Naive thymus-derived CD4-positive, alpha-beta T cell (primary cell): ENCODE measurements at places on chromosomes 2 and 18.
A peak's percentile ranks its signal among the peaks of the same experiment; 100 is the strongest.

DNA sequence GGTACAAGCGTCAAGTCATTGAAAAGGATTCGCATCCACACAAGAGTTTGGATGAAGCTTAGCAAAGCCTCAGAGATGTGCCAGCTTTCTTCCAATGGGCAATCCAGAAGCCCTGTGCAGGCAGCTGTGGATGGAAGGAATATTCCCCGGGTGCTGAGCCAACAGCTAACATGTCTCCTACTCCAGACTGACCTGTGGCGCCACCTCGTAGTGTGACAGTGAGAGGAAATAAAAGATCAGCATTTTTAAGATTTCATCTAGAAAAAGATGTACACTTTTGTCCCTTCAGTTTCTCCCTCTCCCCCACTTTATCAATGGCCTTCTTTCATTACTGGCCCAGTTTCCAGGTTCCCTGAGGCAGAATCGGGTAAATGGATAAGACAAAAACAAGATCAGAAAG, 48.9 kb upstream of the SPATS2L start:
- H3K4me1 ChIP-seq = no peaks in the 10 kb centered on the region
- H3K27ac ChIP-seq = no peak overlapping the region
- H3K4me3 ChIP-seq = no peak overlapping the region
- DNase-seq = no peak
- no peaks in the 10 kb centered on the region for H3K27me3 ChIP-seq

DNA sequence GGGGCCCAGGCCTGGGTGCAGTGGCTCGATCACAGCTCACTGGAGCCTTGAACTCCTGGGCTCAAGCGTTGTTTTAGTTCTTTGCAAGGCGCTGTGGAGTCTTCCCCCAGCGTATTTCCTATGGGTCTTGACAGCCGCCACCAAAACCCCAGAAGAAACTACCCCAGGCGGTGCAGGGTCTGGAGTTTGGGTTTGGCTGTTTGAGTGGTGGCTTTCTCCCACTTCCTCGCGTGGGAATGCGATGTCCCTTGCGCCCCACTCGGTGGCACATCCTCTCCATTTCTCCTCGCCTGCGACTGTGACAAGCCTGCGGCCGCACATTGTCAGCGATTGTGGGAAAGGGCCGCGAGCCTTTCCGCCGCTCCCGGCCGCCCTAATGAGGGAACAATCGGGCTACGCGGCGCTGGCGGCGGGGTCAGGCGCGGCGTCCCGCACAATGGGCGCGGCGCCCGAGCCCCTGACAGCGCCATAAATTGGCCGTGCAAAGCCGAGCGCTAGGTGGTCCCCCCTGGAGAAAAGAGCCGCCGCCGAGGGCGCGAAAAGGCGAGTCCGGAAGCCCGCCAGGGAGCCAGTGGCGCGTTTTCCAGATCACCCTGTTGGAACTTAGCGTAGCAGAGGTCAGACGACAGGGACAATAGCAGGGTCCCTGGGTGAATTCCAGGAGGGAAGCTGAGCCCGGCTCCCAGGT, 194.9 kb upstream of the POU3F3 start:
- H3K27me3 ChIP-seq = no peaks in the 10 kb centered on the region
- DNase-seq = no peak
- H3K4me1 ChIP-seq = no peaks in the 10 kb centered on the region
- no peak overlapping the region for H3K4me3 ChIP-seq
- no peak overlapping the region for H3K27ac ChIP-seq

DNA sequence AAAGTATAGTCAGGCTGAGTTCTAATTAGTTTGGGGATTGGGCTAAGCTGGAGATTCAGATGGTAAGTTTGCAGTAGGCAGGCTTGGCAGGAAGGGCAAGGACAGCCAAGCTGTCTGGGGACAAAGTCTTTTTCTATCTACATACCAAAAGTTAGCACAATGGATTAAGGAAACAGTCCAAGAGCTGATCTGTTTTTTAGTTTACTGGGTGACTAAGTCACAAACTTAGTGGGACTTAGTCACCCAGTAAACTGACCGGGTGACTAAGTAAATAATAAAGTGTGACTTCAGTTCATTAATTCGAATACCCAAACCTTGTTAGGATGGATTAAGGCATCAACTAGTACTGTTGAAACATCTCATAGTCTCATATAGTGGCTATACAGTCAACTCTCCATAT, 1386.0 kb upstream of the CELF4 start:
- no peak overlapping the region for H3K4me3 ChIP-seq
- no peaks in the 10 kb centered on the region for H3K4me1 ChIP-seq
- no peak for DNase-seq
- no peak overlapping the region for H3K27ac ChIP-seq
- no peaks in the 10 kb centered on the region for H3K27me3 ChIP-seq

- no peaks in the 10 kb centered on the region for H3K4me1 ChIP-seq
- H3K27ac ChIP-seq = no peak overlapping the region
- H3K27me3 ChIP-seq = no peaks in the 10 kb centered on the region
- DNase-seq = no peak
Observed at GRCh38 chr18:48352051-48352755, 57.0 kb downstream of the ZBTB7C start.

GRCh38 chr2:138267161-138267901, 234.2 kb upstream of the SPOPL start:
- no peaks in the 10 kb centered on the region for H3K36me3 ChIP-seq
- H3K4me3 ChIP-seq = no peak overlapping the region
- DNase-seq = no peak
- H3K4me1 ChIP-seq = no peaks in the 10 kb centered on the region
- no peaks in the 10 kb centered on the region for H3K27me3 ChIP-seq

DNA sequence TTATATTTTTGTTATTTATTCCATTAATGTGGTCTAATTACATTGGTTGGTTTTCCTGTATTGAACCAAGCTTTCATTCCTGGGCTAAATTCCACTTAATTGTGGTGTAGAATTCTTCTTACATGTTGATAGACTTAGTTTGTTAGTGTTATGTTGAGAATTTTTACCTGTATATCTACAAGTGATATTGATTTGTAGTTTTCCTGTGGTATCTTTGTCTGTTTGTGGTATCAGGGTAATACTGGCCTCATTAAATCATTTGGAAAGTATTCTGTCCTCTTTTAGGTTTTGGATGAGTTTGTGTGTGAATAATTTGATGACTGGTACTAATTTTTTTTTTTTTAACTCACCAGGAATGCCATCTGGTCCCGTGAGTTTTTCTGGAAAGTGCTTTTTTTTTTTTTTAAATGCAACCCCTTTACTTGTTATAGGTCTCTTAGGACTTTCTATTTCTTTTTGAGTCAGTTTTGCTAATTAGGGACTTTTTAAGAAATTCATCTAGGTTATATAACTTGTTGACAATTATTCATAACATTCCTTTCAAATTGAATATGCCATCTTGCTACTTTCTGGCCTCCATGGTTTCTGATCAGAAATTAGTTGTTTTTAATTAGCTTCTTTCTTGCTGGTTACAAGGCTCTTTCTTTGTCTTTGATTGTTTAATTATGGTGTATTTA, 232.8 kb downstream of the CCDC85A start:
- no peak overlapping the region for H3K4me3 ChIP-seq
- no peak overlapping the region for H3K27ac ChIP-seq
- DNase-seq = no peak
- no peaks in the 10 kb centered on the region for H3K27me3 ChIP-seq
- no peaks in the 10 kb centered on the region for H3K4me1 ChIP-seq

DNA sequence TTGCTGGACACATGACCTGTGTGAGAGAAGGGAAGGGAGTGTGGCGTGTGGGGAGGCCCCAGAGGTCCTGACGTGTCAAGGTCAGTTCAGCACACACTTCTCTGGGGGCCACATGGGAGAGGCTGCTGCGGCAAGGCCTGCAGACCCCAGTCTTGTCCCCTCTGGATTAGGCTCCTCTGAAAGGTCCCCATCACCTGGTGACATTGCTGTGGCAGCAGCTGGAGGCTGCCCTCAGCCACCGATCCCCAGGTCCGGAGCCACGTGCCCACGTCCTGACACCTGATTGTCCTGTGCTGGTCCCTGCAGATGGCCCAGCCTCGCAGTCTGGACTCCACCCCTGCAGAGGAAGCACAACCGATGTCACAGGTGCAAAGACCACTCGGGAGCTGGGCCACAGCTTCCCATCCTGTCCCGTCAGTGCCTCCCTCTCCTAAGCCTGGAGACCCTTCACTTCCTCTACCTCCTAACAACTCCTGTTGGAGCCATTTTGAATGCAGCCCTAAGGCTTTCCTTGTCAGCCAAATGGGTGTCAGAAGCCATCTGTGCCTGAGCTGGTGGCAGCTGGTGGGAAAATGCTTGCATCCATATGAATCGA, 12.7 kb downstream of the TMEM177 start:
- peaks cover 25% of the 10 kb centered on the region for H3K36me3 ChIP-seq
- no peak for DNase-seq
- no peaks in the 10 kb centered on the region for H3K27me3 ChIP-seq
- no peak overlapping the region for H3K4me3 ChIP-seq
- H3K27ac ChIP-seq = no peak overlapping the region

- DNase-seq = peak; percentile 64
- H3K4me3 ChIP-seq = peak overlapping the region; percentile 28
- H3K27ac ChIP-seq = no peak overlapping the region
- H3K4me1 ChIP-seq = peaks cover 32% of the 10 kb centered on the region
Observed at GRCh38 chr2:74515981-74516633, 1.9 kb downstream of the TLX2 start.

DNA sequence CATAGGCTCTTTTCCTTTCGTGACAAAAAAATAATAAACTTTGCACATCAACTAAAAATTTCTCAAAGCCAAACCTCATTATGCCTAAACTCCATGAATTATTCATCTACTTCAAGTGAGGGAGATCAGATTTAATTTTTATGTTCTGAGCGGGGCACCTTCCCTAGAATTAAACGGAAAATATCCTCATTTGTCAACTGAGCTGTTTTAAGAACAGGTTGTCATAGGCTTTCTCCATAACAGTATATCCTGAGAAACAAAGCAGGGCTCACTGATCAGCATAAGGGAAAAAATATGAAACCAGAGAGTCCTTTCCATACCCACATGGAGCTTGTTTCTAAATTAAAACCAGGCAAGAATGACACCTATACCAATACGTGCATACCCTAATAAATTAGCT, 131.5 kb upstream of the CHAC2 start:
- DNase-seq = no peak
- H3K27me3 ChIP-seq = no peaks in the 10 kb centered on the region
- no peaks in the 10 kb centered on the region for H3K36me3 ChIP-seq

GRCh38 chr2:239092571-239093294, 244.8 kb downstream of the TWIST2 start:
- H3K4me3 ChIP-seq = no peak overlapping the region
- H3K4me1 ChIP-seq = no peaks in the 10 kb centered on the region
- peaks cover 5% of the 10 kb centered on the region for H3K36me3 ChIP-seq
- H3K27ac ChIP-seq = no peak overlapping the region

DNA sequence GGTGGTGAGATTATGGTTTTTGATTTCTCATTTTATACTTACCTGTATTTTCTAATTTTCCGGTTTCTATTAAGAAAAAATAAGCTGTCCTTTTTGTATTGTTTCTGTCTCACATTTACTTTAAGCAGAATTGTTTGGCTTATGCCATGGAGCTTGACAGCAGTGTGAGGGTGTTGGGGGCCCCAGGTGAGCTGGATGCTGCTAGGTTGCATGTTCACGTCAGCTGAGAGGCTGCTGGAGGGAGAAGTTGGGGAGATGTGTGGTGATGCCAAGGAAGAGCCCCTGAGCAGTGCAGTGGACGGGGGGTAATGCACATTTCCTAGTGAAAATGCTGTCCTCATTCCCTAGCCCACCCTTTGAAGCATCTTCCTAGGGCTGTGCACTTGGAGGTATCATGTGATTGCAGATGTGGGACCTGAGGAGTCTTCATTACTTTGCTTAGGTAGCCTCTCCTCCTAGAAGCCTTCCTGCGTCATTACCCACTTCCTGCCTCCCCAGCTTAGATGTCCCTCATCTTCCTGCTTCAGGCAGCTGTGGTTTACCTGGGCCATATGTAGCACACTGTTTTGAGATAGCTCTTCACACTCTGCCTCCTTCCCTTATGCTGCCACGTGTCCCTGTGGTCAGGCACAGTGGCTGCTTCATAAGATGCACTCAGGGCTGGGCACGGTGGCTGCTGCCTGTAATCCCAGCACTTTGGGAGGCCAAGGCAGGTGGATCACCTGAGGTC, 16.2 kb downstream of the ATG16L1 start:
- peaks cover 41% of the 10 kb centered on the region for H3K36me3 ChIP-seq
- H3K27ac ChIP-seq = peak overlapping the region; percentile 79
- DNase-seq = peak; percentile 93
- no peaks in the 10 kb centered on the region for H3K27me3 ChIP-seq
- H3K4me3 ChIP-seq = peak overlapping the region; percentile 40
- peaks cover 57% of the 10 kb centered on the region for H3K4me1 ChIP-seq

- peak overlapping the region; percentile 1 for H3K4me3 ChIP-seq
- H3K27me3 ChIP-seq = no peaks in the 10 kb centered on the region
- H3K36me3 ChIP-seq = no peaks in the 10 kb centered on the region
- DNase-seq = peak; percentile 47
Observed at GRCh38 chr2:25825238-25825637, 53.0 kb downstream of the ASXL2 start.

DNA sequence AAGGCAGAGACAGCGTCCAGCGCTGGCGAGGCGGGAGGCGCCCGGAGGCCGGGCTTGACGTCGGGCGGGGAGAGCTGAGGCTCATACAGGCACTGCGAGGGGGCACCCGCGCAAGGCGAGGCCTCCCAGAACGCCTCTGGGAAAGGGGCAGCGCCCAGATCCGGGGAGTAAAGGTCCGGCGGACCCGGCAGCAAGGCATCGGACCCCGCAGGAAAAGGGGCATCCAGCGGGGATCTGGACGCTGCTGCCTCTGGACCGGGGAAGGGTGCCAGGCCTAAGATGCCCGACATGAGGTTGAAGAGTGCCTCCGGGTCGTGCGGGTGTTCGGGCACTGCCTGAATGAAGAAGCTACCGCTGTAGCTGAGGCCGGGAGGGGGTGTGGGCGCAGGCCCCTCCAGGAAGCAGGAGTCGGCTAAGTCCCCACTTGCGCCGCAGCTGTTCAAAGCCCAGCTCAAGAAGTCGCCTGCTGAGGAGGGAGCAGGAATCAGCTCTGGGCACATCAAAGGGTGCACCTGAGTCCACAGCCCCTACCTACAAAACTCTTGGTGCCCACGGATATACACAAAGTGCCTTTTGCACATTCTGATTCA, 937 bp downstream of the EGR4 start:
- DNase-seq = no peak
- H3K4me3 ChIP-seq = peak overlapping the region; percentile 72
- no peaks in the 10 kb centered on the region for H3K36me3 ChIP-seq
- H3K27ac ChIP-seq = no peak overlapping the region
- peaks cover 24% of the 10 kb centered on the region for H3K27me3 ChIP-seq
- peaks cover 18% of the 10 kb centered on the region for H3K4me1 ChIP-seq

DNA sequence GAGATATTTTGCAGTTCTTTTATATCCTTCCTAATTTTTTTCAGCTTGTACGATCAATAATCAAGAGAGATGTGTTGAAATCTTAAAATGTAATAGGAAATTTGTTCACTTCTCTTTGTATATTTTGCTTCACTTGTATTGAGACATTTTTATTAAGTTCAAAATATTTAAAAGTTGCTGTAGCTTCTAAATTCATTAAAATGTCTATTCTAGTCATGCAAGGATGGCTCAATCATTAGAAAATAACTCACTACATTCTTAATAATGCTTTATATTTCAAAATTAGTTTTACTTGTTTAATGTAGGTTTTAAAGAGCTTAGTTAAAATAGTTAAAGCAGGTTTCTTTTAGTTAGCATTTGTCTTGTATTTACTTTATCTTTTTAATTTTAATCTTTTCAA, 308.4 kb downstream of the CYRIA start:
- H3K4me1 ChIP-seq = no peaks in the 10 kb centered on the region
- H3K27ac ChIP-seq = no peak overlapping the region
- no peaks in the 10 kb centered on the region for H3K27me3 ChIP-seq
- DNase-seq = no peak
- no peak overlapping the region for H3K4me3 ChIP-seq
